ENCODE measurements at places on chromosomes 6 and 20.
A peak's percentile ranks its signal among the peaks of the same experiment; 100 is the strongest.

- no peak for DNase-seq
These were observed 28.4 kb upstream of the GSTA3 start for GRCh38 chr6:52937908-52938307.

DNA sequence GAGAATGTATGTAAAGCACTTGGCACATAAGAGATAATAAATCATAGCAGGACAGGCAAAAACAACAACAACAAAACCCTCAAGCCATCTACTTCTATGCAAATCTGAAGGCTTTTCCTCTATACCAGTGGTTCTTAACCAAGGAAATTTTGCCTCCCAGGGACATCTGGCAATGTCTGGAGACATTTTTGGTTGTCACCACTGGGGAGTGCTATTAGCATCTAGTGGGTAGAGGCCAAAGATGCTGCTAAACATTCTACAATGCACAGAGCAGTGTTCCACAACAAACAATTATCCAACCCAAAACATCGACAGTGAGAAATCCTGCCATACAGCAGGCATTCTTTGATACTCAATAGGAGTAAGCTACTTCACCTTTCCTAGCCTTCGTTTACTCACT, 28.2 kb downstream of the NDRG3 start:
- peak; percentile 18 for DNase-seq

DNA sequence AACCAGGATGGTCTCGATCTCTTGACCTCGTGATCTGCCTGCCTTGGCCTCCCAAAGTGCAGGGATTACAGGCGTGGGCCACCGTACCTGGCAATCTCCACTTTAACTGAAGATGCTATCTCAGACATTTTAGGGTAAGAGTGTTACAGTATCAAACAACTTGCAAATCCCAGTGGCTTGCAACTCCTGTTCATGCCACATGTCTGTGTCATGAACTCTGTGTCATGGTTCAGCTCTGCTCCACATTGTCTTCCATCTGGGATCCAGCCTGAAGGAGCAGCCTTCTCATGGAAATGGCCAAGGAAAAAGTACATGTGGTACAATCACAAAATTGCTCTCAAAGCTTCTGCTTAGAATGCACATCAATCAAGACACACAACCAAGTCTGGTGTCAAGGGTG, 114.9 kb downstream of the MAP3K5 start:
- no peak for DNase-seq

DNA sequence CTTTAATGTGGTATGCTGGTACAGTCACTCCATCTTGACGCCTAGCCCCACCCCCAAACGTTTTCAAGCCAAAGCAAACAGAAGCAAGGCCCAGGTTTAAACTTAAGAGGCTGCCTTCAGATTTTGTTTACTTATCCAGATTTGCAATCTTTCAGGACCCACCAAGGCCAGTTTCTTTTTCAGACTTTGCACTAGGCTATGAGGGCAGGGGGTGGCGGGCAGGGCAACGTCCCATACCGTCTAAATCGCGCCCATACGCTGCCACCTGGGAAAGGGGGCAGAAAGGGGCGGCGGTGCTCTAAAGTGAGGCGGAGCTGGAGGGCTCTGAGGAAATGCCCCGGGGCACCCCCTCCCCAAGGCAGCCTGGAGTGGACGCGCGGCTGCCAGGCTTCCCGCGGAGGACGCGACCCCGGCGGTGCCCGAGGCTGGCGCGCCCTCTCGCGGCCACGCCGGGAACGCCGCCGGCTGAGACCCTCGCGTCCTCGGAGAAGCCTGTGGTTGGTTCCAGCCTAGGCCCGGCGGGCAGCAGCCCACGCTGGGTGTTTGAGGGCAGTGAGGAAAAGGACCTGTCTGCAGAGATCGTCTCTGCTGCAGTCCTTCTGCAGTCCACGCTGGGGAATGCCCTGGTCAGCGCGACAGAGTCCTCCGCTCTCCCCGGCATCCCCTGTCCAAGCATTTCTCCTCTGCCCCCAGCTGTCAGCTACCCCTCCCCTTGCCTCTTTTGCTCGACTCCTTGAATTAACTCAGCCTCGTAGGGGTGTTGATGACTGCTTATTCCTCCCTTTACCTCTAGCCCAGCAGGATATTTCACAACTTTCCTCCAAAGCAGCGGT, 129.2 kb upstream of the PRND start:
- DNase-seq: peak; percentile 65

DNA sequence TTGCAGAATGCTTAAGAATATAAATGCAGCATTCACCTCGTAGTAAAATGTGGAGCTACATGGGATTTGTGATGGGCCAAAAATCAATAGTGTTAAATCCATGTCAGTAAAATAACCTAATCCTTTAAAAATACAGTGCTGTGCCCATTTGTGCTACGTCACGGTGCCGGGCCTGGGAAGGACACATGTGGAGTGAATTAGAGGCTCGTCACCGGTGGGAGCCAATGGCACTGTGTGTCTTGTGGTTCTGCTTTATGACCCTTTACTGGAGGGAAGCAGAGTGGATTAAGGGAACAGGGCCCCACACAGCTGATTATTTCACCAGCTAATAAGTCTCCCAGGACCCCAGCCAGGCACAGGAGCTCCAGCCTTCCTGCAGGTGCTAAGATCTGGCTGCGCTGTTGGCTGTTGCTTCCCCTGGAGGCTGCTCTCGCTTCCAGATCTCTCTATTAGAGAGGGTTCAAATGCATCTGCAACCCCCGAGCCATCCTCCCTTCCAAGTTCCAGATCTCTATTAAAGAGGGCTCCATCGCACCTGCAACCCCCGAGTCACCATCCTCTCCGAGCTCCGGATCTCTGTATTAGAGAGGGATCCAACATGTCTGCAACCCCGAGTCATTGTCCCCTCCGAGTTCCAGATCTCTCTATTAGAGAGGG, 405.8 kb downstream of the CDH4 start:
- DNase-seq: no peak

DNA sequence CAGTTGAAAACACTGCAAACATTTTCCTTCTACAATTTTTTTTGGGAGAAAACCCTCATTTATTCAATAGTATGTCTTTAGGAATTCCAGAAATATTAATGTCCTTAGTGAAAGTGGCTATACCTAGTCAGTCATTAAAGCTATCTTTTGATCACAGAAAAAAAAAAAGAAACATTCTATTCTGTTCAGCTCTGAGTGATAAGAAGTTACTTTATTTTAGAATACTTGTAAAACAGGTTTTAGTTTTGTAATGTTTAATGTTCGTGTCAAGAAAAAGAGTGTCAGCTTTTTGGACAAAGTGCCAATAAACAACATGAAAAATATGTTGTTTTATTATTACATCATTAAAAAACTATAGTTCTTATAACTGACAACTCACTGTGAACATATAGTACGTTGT, 240.4 kb downstream of the OGFRL1 start:
- DNase-seq: no peak

DNA sequence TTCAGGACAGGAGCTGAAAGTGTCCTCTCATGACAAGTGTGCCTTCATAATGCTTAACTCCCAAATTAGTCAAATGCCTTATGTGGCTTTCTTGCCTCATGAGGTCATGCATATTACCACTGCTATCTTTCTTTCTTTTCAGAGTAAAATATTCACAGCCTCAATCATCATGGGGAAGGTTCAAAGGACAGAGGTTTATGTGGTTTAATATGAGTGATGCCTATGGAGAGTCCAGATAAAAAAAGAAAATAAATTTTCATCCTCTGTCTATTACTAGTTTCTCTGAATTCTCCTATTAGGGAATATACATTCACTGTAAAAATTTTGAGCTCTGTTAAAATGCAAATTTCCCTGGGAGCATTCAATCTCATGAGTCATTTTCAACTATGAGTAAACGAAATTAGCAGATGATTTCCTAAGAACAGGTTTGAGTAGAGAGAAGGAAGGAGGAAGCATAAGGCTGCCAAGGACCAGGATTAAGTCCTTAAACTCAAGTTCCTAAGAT, 396.9 kb upstream of the ADGRB3 start:
- DNase-seq: no peak

- DNase-seq: no peak
These were observed 310.7 kb downstream of the CD83 start for GRCh38 chr6:14428269-14428668.

- no peak for DNase-seq
These were observed 8.2 kb upstream of the KCNB1 start for GRCh38 chr20:49490689-49491088.

DNA sequence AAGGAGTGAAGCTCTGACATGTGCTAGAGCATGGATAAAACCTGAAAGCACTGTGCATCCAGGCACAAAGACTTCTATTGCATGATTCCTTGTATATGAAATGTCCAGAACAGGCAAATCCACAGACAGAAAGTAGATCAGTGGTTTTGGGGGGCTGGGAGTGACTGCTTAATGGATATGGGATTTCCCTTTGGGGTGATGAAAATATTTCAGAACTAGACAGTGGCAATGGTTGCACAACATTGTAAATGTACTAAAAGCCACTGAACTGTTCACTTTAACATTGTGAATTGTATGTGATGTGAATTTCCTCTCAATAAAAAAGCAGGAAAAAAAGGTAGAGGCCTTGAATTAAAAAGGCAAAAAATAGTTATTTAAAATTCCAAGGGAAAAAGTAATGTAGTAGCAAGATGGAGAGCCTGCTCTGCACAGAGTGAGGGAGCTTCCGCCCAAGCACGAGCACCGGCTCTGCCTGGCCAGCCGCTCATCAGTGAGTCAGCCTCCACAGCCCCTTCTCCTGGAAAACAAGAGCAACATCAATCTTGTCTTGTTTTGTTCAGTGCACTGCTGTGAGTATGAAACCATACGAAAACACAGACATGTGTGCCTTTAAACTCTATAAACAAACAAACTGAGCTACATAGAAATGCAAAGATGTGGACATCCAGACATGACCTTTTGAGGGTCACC, 74.6 kb upstream of the THBS2 start:
- no peak for DNase-seq

DNA sequence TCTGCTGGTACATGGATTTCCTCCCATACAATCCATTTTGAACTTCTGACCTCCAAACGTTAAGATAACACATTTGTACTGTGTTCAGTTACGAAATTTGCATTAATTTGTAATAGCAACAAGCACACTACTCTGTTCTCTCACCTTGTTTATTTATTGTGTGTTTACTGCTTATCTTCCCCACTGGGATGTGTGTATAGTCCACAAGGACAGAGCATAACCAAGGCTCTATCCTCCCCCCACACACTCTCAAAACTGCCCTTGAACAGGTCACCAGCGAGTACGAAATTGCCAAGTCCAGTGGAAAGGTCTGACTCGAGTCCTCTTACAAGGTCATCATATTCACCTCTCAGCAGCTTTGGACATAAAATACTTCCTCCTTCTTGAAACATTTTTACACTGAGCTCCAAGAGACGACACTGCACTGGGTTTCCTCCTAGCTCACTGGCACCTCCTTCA, 18.6 kb downstream of the ADTRP start:
- DNase-seq: no peak

- peak; percentile 14 for DNase-seq
These were observed 6.2 kb upstream of the SOX4 start for GRCh38 chr6:21587179-21587960.

GRCh38 chr6:125363039-125363823, 61.5 kb upstream of the HDDC2 start:
- no peak for DNase-seq

DNA sequence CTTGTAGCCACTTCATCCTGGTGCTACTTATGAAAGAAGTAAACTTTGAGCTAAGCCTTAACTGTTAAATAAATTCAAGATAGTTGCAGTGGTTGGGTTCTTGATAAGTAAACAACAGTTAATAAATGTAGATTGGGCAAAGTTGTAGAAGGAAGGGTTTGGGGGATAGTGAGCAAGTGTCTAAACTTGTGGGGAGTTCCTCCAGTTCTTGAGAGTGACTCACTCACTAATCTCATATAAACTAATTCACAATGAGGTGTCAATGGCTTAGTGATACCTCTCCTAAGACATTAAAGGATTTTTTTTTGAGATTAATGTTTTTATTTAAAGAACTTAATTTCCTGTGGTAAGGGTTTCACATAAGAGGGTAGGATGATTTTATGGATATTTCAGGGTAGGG, 507.4 kb downstream of the BMP2 start:
- no peak for DNase-seq

GRCh38 chr6:110340392-110340965, 17.7 kb downstream of the METTL24 start:
- no peak for DNase-seq

- DNase-seq: no peak
These were observed 2.5 kb downstream of the RPL10A start for GRCh38 chr6:35470663-35471120.

DNA sequence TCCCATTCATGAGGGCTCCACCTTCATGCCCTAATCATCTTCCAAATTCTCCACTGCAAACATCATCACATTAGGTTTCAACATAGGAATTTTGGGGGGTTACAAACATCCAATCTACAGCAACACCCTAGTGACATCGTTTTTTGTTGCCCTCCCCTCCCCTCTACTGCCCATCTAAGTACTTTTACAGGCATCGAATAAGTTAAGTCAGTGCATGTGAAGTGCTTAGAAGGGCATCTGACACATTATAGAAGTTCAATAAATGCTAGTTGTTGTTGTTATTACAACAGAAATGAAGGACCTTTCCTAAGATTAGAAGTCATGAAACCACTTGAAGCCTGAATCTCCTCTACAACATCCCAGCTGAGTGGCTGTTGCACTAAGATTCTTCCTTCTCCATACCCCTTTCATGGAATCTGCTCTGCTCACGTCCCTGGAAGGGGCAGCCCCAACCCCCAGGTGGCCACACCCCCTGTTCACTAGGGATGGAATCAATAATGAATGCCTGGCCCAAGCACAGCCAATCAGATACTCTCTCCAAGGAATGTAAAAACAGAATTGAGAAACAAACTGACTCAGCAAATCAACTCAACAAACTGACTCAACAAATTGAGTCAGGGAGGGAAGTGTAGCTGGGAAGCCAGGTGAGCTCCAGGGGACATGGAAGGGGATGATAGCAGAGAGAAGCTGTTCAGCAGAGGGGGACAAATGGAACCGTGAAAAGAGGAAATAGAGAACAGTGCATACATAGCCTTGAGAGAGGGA, 3.9 kb upstream of the LRP11 start:
- no peak for DNase-seq

GRCh38 chr20:46705378-46705729, 4.1 kb upstream of the SLC2A10 start:
- no peak for DNase-seq

DNA sequence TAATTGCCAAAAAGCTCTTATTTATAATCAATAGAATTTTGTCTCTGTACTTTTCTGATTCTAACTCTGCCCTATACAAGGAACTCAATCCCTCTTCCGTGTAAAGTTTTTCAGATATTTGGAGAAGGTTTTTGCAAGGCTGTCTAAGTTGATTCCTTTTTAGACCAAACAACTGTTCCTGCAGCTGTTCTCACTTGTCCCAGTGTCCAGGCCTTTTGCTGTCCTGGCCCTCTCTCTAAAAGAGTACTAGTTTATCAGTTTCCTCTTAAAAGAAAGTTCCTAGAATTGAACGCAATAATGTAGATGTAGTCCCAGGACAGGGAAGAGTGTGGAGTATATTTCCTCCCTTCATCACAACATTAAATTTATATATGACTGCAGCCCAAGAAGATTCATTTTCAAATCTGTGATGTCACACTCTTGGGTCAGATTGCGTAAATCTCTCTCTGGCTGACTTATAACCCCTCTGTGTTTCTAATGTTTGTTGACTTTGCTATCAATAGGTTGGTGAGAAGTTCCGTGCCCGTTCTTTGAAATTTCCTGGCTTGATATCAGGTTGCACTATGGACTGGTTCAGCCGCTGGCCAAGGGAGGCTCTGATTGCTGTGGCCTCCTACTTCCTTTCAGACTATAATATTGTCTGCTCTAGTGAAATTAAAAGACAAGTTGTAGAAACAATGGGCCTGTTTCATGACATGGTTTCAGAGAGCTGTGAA, 139.4 kb upstream of the GLP1R start:
- DNase-seq: no peak

Data from CD4-positive, alpha-beta T cell treated with Interleukin-17A for 4 hours (primary cell).